Caki2 (cell line): ENCODE measurements at places on chromosomes 11 and 22. TPM values are rescaled to one million over a fixed set of nuclear protein-coding genes. Genes with fewer than 3 reads are reported as not detected.

The GLB1L2 gene
- 0.23 and 1.9 TPM in 2 replicates for total RNA-seq

The ANGPTL5 gene
- total RNA-seq = not detected in 2 replicates

The PNPLA5 gene
- total RNA-seq = not detected in 2 replicates

The CCDC73 gene
- not detected in 2 replicates for total RNA-seq

The SPON1 gene
- 0.54 and 1.1 TPM in 2 replicates for total RNA-seq

The CAPRIN1 gene
- total RNA-seq = 67.4 and 79.4 TPM in 2 replicates

The HSPA8 gene
- total RNA-seq = 1,733 and 2,309 TPM in 2 replicates

The MYBPC3 gene
- not detected in 2 replicates for total RNA-seq

The ACRV1 gene
- not detected in 2 replicates for total RNA-seq

The KCNJ1 gene
- total RNA-seq = 0.10 TPM in 1 of 2 replicates, not detected in the other

The POU2F3 gene
- total RNA-seq = not detected in 2 replicates

The GAL3ST3 gene
- total RNA-seq = not detected in 2 replicates

The KRTAP5-2 gene
- not detected in 2 replicates for total RNA-seq
